Eye (tissue), 1 donor: ENCODE measurements at places on chromosomes 5 and 9.
A peak's percentile ranks its signal among the peaks of the same experiment; 100 is the strongest.

DNA sequence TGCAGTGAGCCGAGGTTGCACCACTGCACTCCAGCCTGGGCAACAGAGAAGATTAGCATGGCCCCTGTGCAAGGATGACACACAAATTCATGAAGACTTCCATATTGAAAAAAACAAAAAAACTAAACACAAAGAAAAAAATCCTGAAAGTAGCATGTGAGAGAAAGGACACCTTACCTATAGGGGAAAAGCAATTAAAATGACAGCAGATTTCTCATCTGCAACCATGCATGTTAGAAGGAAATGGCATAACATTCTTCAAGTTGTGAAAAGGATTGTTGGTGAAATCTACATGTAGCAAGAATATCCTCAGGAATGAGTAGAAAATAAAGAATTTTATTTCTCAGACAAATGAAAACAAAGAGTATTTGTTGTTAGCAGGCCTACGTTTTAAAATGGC, 13.4 kb upstream of the ZNF169 start:
- no peak for DNase-seq

DNA sequence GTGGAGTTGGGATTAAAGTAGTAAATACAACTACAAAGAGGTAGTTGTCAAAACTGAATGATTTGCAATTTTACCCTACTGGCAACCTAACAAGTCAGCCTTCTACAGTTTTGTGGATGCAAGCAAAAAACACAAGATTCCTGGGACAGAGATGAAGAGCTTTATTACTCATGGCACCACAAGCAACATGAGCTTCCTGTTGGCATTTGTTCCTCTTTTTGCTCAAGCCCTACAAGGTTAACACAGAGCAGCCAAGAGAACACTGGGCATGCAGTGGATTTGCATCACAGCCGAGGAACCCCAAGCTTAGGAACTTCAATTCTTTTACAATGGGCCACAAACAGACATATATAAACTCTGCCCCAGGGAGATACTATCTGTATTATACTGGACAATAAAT, 28.8 kb upstream of the DMAC1 start:
- DNase-seq, result no peak

DNA sequence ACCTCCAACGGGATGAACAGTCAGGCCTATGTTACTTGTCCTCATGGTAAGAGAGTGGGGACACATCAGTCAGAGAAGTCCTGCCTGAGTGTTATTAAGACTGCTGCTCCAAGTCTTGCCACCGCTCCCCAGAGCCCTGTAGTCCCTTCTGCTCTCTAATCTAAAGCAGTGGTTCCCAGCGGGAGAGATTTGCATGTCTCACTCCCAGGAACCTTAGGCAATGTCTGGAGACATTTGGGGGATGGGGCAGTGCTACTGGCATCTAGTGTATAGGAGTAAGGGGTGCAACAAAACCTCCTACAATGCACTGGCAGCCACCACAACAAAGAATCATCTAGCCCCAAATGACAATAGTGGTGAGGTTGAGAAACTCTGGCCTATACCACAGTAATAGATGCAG, 2.6 kb upstream of the SVEP1 start:
- no peak for DNase-seq

DNA sequence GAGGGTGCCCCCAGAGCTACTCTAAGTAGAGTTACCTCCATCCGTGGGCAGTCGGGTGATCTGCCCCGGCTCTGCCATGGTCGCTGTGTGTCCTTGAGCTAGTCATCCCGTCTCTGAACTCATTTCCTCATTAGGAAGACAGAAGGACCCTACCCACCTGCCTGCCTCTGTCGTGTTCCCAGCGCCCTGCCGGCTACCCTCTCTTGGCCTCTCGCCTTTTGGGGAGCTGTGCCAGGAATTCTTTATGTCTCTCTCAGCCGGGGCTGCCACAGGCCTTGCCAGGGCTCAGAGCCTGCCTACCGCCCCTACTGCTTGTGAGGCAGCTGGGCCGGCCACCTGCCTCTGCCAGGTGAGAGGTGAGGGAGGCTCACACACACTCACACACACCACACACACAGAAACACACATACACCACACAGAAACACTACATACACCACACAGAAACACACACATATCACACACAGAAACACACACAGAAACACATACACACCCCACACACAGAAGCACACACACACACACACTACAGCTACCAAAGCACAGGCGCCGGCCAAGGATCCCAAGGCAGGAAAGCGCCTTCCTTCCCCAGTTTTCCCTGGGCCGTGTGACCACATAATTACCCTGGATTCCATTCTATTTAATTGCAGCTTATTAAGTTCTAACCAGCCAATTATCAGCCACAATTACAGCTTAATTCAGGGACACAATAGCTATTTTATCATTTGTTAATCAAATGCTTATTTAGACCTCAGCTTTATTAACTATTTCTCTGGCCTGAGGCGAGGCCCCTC, 41.7 kb downstream of the UNC5A start:
- no peak for DNase-seq

DNA sequence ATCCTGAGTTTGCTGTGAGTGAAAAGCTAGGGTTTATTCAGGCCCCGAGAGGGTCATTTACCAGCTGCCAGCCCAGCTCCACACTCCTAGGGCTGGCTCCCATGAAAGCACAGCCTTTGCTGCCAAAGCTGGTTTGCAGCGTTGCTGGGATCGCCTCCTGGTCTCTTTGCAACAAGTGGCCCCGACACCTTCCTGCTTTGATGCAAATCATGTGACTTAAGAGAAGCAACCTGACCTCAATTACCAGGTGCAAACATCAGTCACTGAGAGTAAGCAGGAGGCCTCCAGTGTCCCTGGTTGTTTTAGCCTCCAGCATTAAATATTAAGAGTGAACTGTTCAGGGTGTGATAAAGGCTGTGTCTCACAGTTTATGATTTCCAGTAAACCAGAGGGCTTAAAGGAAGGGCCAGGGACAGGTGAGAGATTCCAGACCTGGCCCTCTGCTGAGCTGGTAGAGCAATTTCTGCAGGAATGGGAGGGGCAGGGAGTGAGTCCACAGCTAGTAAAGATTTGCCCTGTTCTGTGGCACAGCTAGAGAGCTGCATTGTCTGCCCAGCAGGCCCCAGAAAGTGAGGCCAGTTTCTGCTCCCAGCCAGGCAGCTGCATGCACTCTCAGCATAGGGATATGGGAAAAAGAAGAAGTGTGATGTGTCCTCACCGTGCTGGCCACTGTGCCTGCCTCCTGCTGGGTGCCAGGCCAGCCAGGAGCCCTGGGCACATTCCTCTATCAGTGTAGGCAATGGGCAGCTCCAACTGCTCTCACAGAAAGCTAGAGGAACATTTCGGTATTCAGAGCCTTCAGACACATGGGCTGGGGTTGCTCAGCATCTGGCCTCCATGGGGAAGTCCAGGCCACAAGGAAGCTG, 58.0 kb downstream of the SLC22A5 start:
- DNase-seq, result no peak

- no peak for DNase-seq
Measured at GRCh38 chr9:6302417-6302816, 25.8 kb upstream of the TPD52L3 start.

- DNase-seq, result no peak
Measured at GRCh38 chr5:124349931-124350330, 396.5 kb downstream of the ZNF608 start.

DNA sequence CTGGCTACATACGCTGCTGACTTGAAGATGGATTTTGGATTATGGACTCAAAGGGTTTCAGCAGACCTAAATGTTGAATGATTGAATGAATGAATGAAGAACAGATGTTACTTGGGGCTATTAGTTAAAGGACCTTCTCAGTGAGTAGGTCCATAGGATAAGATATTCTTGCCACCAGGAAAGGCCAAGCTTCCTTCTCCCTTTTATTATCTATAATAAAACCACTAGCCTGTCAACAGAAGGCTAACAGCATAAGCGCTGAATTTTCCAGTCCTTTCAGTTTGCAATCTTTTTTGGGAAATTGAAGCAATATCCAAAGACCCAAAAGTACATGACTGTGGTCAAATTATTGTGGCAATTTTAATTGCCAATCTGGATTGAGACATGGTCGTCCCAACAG, 113.3 kb downstream of the SV2C start:
- DNase-seq, result no peak

- no peak for DNase-seq
Measured at GRCh38 chr9:74543145-74543544, 46.0 kb downstream of the RORB start.

- DNase-seq, result peak; percentile 24
Measured at GRCh38 chr5:168874713-168875380, 295.7 kb upstream of the PANK3 start.

- peak; percentile 91 for DNase-seq
Measured at GRCh38 chr5:170603578-170604565, 100.1 kb downstream of the KCNIP1 start.

DNA sequence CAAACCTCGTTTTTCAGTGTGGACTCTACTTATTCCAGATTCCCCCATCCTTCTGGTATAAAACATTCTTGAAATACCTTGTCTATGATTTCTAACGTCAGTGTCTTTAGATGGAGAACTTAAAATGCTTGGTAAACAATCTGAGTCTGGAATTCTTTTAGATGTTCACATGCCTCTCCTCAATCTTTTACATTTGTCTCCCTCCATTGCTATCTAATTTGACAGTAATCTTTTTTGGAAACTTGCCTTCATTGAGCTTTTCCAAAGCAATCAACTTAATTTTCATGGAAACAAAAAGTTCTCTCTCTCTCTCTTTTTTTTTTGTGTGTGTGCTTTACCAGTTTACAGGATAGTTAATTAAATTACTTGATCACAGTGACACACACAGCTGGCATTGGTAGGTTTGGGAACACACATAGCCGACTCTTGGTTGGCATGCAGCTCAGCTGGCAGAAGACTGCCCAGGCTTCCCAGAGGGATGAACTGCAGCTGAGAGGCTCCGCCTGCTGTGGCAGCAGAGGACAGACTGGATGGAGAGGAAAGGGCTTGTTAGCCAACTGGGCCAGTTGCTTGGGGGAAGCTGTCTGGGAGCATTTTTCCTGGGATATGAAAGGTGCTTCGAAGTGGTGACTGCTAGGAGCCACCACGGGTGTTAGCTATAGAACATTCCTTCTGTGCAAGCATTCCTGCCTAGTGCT, 271.3 kb downstream of the ZSWIM6 start:
- DNase-seq, result no peak

DNA sequence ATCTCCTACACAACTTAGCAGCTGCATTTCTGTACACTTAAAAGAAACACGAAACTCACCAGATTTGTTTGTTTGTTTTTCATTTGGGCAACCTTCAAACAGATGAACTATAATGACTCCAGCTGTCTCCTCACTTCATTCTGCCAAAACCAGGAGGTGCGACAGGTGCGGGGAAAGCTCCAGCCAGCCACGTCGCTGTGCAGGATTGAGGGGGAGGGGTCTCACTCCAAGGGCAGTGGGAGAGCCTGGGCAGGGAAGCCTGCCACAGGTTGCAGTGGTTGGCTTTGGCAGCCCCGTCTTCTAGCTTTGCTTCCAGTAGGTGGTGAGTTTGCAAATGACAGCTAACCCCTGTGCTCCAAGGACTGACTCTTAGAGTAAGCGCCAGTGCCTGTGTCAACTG, 215.8 kb downstream of the CEMIP2 start:
- DNase-seq, result peak; percentile 43

GRCh38 chr9:72665421-72665820, 144.0 kb downstream of the TMC1 start:
- DNase-seq, result no peak

DNA sequence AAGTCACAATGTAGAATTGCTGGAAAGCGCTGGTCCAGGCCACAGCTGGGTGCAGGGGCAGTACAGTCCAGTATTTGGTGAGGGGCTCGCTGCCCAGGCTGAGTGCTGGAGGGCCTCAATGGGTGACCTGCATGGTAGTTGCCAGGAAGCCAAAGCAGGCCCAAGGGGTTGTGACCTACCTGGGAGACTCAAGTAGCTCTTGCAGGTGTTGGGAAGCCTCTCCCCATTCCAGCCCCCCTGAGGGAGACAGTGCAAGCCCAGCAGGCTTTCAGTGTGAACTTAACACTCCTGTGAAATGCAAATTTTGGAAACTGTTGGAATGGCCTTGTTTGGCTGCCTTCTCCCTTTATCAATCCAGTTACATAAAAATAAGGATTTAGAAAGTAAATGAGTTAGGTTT, 13.9 kb downstream of the KDM4C start:
- DNase-seq, result no peak

DNA sequence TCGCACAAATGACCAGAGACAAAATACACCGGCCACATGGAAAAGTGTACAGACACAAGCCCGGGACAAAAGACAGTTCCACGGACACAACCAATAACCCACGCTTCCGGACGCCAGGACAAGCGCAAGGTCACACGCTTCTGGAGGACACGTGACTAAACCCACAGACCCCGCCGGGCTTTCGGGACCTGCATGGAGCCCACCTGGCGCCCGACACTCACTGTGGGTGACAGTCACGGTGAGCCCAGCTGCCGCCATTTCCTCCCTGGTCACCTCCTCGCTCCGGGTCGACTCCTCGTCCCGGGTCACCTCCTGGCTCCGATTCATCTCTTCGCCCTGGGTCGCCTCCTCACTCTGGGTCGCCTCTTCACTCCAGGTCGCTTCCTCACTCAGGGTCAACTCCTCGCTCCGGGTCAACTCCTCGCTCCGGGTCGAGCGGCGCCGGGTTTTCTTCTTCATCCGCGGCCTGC, 470 bp downstream of the BAG1 start:
- DNase-seq, result no peak

DNA sequence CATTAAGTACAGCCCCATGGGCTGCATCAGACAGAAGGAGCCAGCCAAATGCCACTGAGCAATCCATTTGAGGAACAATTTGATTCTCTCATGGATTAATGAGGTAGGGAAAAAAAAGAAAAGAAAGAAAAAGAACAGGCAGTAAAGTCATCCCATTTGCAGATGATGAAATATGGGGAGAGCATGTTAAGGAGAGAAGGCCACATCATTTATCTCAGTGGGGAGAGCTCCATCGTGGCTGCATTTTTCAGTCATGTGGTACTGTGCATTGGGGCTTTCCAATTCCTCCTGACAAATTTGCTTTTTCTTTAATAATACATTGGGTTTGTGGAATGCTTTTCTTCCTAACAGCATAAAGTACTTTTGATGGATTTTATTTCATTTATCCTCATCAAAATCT, 375.2 kb upstream of the TLE4 start:
- DNase-seq, result no peak

GRCh38 chr9:116147821-116148220, 5.8 kb upstream of the PAPPA start:
- no peak for DNase-seq

GRCh38 chr5:7815892-7816534, 34.9 kb downstream of the CFAP90 start:
- peak; percentile 91 for DNase-seq

GRCh38 chr5:39502704-39503103, 77.9 kb upstream of the DAB2 start:
- no peak for DNase-seq

GRCh38 chr5:169527863-169528262, 55.7 kb upstream of the SPDL1 start:
- no peak for DNase-seq

GRCh38 chr9:128365525-128365924, 5.6 kb upstream of the URM1 start:
- DNase-seq, result no peak
